ENCODE measurements at places on chromosomes 11 and 22.
A peak's percentile ranks its signal among the peaks of the same experiment; 100 is the strongest.

DNA sequence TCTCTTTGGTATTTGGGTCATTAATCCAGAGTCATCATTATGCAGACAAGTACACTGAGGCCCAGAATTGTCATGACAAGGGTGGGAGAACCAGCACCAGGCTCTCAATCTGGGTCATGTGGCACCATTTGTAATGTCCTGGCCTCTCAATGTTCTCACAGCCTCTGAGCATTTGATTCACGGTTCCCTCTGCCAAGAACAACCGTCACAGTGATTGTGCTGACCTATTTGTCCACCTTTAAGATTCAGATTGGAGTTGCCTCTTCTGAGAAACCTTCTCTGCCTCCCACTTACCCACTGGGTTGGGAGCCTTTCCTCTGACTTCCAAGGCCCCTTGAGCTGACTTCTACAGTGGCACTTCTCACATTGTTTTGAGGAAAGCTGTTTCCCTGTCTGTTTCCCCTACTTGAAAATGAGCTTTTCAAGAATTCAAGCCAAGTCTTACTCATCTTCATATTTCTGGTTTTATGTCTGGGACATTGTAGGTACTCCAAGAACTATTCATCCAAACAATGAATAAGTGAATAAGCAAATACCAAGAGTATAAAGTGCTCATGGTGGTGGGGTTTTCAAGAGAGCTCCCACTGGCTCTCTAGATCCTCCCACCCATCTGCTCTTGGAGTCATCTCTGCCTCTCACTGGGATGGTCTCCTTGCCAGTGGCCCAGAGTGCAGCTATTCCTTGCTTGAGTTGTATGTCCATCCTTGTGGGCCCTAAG is 126.4 kb upstream of the E2F8 start:
- DNase-seq: no peak

- DNase-seq: peak; percentile 67
Observed at GRCh38 chr22:50544078-50544745, 1.5 kb upstream of the KLHDC7B start.

- no peak for DNase-seq
Observed at GRCh38 chr11:17525570-17525969, 18.6 kb downstream of the USH1C start.

- no peak for DNase-seq
Observed at GRCh38 chr11:128201009-128201408, 386.3 kb downstream of the ETS1 start.

DNA sequence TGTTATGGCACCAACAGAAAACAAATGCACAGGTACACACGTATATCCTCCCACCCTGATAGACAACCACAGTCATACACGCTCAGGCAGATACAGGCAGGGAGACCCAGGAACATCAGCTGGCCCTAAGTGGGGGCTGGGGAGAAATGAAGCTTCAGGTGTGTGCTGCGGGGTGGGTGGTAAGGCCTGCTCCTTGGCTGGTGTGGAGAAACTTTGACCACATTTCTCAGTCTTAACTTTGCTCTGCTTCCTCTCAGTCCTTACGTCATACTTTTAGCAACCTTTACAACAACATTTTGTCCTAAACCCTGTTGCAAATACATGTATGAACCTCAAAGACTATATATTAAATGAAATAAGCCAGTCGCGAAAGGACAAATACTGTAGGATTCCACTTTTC is 6.7 kb upstream of the ANAPC15 start:
- no peak for DNase-seq
